SW 1271 (cell line): ENCODE measurements at places on chromosomes 2 and 18.

GRCh38 chr2:84904151-84904550 lies 1.3 kb upstream of the TMSB10 start:
- DNase-seq: no peak

DNA sequence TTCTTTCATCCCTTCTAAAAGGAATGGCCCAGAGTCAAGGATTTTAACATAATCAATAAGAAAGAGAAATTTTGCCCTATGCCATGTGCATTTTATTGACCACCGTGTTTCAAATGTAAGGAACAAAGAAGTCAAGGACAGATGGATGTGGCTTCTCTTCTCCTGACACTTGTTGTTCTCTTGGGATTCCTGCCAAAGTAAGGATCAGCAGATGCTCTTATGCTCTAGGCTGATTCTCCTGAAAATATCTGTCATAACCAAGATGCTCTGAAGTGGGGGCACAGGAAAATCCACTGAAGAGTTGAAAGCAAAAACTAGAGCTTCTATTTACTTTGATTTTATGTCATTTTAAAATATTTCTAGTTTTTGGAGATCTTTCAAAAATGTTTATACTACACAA lies 72.9 kb upstream of the SYT4 start:
- DNase-seq: no peak

DNA sequence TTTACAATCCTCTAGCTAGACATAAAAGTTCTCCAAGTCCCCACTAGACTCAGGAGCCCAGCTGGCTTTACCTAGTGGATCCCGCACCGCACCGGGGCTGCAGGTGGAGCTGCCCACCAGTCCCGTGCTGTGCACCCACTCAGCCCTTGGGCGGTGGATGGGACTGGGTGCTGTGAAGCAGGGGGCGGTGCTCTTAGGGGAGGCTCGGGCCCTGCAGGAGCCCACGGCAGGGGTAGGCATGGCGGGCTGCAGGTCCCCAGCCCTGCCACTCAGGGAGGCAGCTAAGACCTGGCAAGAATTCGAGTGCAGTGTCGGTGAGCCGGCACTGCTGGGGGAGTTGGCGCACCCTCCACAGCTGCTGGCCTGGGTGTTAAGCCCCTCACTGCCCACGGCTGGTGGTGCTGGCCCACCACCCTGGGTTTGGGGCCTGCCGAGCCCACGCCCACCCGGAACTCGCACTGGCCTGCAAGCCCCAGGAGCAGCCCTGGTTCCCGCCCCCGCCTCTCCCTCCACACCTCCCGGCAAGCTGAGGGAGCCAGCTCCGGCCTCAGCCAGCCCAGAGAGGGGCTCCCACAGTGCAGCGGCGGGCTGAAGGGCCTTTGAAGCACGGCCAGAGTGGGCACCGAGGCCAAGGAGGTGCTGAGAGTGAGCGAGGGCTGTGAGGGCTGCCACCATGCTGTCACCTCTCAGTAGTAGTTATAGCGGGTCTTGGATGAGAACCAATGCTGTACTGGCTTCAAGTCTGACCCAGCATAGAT lies 255.2 kb downstream of the CDH7 start:
- no peak for DNase-seq

DNA sequence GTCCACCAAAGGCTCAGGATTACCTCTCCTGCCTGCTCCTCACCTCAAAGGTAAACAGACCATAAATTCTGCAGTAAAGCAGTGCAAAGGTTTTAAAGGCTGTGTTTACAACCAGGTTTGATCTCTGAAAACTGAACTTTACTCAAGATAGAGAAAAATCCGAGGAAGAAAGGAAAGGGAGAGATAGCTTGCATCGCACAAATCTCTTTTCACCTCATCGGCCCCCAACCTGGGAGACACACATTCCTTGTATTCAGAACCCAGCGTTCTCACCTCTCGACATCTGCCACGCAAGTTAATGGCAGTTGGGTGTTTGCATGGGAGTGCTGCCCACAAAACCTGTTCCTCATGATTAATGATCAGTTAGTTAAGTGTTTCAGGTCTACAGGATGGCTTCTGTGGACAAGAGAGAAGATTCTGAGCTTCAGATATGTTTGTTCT lies 72.6 kb downstream of the GATA6 start:
- no peak for DNase-seq

- DNase-seq: no peak
Measured at GRCh38 chr2:179677077-179677688, 184.2 kb downstream of the ZNF385B start.
